ENCODE measurements at places on chromosomes 11 and 22.

- DNase-seq, result no peak
These were observed 41.9 kb downstream of the CERK start for GRCh38 chr22:46696229-46696518.

GRCh38 chr11:12159351-12160099 lies 49.1 kb downstream of the MICAL2 start:
- no peak for DNase-seq

- no peak for DNase-seq
These were observed at the start of gene C11orf52 for GRCh38 chr11:111918390-111919256. Gene C11orf52 (plus strand): TSS chr11:111918913. CDS start chr11:111918973, 60 bp downstream.

GRCh38 chr11:19577976-19578619 lies 134.5 kb upstream of the NAV2 start:
- DNase-seq, result no peak

GRCh38 chr11:69495441-69496201 lies 14.2 kb downstream of the LINC01488 start:
- DNase-seq, result no peak

GRCh38 chr11:31822175-31822926 lies 11.2 kb upstream of the PAX6 start:
- no peak for DNase-seq

DNA sequence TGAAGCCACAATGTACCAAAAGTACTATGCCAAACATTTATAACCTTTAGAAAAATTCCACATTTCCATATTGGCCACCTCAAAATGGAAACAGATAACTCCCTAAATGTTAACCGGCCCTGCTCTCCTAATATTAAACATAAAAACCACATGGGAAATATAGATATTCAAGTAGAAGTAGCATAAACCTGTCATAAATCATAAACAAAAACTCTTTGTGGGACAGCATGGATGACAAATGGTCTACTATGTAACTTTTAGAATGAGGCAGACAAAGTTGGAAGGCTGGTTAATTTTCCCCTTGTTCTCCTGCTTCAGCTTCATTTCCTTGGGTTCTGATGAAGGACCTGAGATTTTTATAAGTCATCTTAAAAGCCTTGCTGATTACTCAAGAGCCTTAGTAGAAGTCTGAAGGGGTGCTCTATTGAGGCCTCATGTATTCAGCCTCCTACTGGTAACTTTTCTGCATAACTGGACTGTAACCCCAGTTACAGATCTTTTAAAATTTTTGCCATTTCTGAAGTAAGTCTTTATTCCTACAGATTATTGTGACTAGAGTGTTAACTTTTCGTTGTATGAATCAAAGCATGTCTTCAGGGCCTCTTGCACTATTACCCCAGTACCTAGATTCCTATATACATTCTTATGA lies 116.4 kb downstream of the STIM1 start:
- no peak for DNase-seq

DNA sequence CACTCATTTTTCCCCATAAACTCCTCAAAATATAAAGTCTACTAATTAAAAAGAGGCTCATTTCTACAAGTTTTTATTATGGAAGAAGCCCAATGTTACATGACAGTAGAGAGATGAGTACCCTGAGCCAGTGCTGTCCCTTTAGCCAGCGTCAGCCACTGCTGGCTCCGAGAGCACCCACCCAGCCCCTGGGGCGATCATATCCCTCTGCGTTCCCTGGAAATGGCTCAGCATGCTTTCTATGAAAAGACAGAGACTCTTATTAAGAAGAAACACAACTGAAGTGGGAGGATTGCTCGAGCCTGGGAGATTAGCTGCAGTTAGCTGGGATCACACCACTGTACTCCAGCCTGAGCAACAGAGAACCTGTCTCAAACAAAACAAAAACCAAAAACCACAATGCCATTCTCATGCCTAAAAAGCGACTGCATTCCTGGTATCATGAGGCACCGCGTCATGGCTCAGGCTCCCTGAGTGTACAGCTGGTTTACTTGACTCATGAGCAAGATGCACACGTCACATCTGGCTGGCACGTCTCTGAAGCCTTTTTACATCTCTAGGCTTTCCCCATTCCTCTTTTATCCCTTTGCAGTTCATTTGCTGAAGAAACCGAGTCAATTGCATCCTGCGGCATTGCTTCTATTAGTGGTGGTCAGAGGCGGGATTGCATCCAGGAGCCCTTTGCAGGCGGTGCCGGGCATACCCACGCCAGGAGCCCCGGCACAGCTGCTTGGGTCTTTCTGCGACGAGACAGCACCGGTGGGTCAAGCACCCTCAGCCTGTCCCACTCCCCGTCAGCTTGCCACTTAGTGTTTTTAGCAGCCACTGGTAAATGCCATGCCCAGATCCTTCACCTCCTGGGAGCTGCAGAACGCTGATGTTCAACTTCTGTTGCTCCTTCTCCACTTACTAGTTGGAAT lies 119.9 kb downstream of the CTTN start:
- DNase-seq, result no peak

DNA sequence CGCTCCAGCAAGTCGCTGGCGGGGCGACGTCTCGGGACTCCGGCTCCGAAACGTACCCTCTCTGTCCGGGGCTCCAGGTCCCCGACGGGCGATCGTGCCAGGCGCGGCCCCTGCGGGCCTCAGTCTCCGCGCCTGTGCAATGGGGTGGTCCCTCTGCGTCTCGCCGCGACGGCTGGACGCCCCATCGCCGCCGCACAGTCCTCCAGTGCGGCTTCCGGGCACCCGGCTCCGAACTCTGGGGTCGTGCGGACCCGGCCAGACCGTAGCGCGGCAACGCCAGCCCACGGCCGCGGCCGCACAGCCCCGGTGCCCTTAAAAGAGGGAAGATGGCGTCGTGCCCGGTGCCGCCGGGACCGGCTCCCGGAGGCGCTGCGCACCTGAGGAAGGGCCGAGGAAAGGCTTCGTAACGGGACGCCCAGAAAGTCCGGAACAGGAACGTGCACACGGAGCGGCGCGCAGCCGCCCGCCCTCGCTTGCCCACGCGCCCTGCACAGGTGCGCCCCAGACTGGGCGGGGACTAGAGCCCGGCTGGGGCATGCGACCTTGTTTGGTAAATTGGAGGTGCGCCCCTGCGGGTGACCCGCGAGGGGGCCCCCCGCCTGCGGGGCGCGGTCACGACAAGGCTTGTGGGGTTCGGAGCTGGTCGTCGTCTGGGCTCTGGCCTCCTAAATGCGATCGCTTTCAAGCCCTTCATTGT lies 525 bp downstream of the BIK start:
- no peak for DNase-seq

GRCh38 chr11:44269369-44270351 lies 40.3 kb downstream of the ALX4 start:
- DNase-seq, result no peak

DNA sequence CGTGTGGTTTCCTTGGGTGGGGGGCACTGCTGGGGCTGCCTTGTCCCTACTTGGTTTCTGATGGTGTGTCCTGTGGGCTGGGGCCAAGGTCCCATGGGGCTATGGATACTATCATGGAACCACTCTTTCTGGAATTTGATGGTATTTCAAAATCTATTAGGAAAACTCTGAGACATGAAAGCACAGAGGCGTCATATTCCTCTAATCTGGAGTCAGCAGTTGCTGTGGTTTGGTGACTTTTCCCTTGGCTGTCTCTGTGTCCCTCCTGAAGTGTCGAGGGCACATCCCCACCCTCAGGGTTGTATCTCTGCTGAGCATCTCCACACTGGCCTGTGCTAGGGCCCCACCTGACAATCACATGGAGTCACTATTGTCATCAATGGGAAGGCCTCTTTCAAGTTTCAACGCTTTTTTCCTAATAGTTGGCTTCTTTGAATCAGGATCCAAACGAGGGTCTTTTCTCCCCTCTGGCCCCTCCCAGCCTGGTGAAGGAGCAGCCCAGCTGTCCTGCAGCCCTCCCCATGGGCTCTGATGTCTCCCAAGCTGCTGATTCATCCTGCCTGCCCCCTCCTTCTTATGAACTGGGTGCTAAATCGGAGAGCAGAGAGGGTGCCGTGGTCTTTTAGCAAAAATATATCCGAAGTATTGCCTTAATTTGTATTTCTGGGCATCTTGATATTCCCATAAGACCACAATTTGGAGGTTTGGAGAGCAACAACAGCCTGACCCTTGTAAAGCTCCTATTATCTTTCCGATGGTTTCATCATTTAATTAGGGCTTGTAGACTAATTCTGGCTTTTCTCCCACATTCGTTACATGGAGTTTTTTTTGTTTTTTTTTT lies 38.5 kb downstream of the MED15 start:
- no peak for DNase-seq
